Trophoblast cell (in vitro differentiated cells and primary cell): ENCODE measurements at places on chromosomes 2 and 18.

DNA sequence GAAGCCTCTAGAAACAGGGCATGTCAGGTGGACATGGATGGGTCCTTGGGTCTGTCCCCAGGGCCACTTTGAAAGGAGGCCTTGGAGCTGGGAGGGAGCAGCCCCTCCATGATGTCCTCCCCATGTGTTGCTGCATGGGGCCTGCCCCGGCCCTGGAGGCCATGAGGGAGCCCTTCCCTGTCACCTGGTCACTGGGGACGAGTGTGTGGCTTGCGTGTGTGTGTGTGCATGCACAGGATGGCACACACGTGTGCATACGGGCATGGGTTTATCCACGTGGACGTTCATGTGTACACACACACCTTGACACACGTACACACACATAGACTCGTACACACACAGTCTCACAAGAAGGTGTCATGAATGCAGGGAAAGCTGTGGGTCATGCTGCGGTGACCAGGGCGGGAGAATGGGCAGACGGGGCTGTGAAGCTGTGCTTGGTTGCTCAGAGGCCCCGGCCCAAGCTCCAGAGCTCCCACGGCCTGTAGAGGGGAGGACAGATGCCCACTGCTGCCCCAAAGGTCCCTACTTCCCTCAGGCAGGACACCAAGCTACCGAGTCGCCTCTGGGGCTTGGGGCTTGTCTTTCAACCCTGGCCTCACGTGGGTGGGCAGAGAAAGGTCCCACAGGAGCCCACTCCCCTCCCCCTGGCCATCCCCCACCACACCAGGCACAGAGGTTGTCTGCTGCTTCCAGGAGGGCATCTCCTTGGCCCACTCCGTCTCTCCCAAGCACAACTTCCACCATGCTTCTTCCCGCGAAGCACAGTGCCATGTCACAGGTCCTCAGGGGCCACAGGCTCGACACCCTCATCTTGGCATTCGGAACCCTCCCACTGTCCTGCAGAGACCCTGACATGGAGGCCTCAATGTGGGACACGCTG, 42.3 kb upstream of the GPC1 start:
- DNase-seq: no peak
- H3K27me3 ChIP-seq: no peaks in the 10 kb centered on the region
- peaks cover 6% of the 10 kb centered on the region for H3K4me1 ChIP-seq
- no peak overlapping the region for H3K4me3 ChIP-seq
- H3K36me3 ChIP-seq: no peaks in the 10 kb centered on the region
- no peak overlapping the region for H3K27ac ChIP-seq

GRCh38 chr2:51734115-51734514, 702.2 kb upstream of the NRXN1 start:
- H3K36me3 ChIP-seq: no peaks in the 10 kb centered on the region
- no peaks in the 10 kb centered on the region for H3K4me1 ChIP-seq
- no peak for DNase-seq
- no peaks in the 10 kb centered on the region for H3K27me3 ChIP-seq
- H3K4me3 ChIP-seq: no peak overlapping the region

DNA sequence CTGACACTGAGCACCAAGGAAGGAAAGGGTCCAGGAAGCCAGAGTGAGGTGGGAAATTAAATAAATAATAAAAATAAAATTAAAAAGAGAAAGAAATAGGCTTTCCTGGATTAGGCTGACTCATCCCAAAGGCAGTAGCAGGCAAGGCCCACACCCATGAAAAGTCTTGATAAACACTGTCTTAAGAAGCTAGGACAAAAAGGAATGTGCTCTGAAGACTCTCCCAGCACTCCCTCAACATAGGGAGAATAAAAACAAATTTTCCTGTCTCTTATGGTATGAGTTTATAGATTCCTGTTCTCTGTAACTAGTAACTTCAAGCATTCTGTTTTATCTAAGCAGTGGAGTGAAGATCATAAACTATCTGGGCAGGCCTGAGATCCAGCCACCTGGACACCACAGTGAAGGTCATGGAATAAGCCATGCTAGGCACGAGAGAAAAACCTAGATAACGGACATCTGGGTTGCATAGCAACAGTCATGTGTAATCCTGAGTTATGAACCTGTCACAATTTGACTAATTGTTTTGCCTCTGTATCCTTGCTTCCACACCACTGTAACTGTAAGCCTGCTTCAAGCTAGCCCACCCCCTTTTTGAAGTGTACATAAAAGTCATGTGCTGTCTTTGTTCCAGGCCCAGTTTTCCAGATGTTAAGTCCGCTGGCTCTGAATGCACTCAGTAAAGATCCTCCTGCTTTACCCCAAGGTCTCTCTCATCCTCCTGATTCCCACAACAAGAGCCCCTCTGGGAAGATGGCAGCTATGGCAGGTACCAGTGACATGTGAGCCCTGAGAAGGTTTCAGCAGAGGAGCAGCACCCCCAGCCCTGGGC, 107.8 kb downstream of the NDUFA10 start:
- no peak for DNase-seq
- H3K4me3 ChIP-seq: no peak overlapping the region
- H3K27me3 ChIP-seq: no peaks in the 10 kb centered on the region
- H3K27ac ChIP-seq: no peak overlapping the region

DNA sequence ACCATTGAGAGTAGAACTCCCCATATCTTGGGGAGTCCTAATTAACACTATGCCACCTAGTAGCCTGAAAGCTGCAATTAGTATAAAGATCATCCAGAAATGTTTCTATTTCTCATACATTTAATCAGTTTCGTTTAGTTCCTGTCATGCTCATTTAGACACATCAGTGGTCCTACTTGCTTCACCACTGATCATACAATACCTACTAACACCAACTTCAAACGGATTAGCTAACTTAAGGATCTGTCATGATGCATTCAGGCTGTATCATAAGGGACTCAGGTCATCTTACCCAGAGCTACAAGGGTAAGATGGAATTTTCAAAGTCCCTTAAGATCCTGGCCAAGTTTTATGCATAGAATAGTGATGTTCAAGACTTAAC, 6.8 kb downstream of the SRSF7 start:
- no peaks in the 10 kb centered on the region for H3K4me1 ChIP-seq
- H3K27me3 ChIP-seq: no peaks in the 10 kb centered on the region
- peak; percentile 43 for DNase-seq
- peaks cover 39% of the 10 kb centered on the region for H3K36me3 ChIP-seq
- H3K4me3 ChIP-seq: no peak overlapping the region
- no peak overlapping the region for H3K27ac ChIP-seq

GRCh38 chr2:236164201-236164924, 3.8 kb downstream of the GBX2 start:
- H3K4me3 ChIP-seq: peak overlapping the region; percentile 59
- H3K4me1 ChIP-seq: peaks cover 24% of the 10 kb centered on the region
- no peak for DNase-seq
- no peak overlapping the region for H3K27ac ChIP-seq

DNA sequence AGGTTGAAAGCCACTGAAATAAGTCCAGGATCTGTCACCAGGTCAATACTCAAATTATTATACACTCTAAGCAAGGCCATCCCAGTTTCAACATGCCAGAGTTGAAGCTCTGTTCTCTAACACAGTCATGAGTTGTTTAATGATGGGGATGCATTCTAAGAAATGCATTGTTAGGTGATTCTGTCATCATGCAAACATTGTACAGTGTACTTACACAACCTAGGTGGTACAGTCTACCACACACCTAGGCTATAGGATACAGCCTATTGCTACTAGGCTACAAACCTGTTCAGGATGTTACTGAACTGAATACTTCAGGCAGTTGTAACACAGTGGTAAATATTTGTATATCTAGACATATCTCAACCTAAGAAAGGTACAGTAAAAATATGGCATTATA, 162.2 kb downstream of the BAZ2B start:
- no peaks in the 10 kb centered on the region for H3K4me1 ChIP-seq
- H3K4me3 ChIP-seq: no peak overlapping the region
- DNase-seq: peak; percentile 86
- no peaks in the 10 kb centered on the region for H3K27me3 ChIP-seq

- no peak overlapping the region for H3K27ac ChIP-seq
- peak; percentile 61 for DNase-seq
- H3K27me3 ChIP-seq: no peaks in the 10 kb centered on the region
- no peaks in the 10 kb centered on the region for H3K36me3 ChIP-seq
Observed at GRCh38 chr2:45923701-45924100, 272.2 kb downstream of the PRKCE start.

- no peak overlapping the region for H3K4me3 ChIP-seq
- H3K27ac ChIP-seq: no peak overlapping the region
- H3K4me1 ChIP-seq: peaks cover 9% of the 10 kb centered on the region
- no peaks in the 10 kb centered on the region for H3K27me3 ChIP-seq
- no peaks in the 10 kb centered on the region for H3K36me3 ChIP-seq
Observed at GRCh38 chr18:63773551-63773950, 1.7 kb upstream of the SERPINB7 start.

GRCh38 chr2:105536175-105536574, 137.3 kb upstream of the FHL2 start:
- no peak for DNase-seq
- no peak overlapping the region for H3K4me3 ChIP-seq
- H3K36me3 ChIP-seq: no peaks in the 10 kb centered on the region

DNA sequence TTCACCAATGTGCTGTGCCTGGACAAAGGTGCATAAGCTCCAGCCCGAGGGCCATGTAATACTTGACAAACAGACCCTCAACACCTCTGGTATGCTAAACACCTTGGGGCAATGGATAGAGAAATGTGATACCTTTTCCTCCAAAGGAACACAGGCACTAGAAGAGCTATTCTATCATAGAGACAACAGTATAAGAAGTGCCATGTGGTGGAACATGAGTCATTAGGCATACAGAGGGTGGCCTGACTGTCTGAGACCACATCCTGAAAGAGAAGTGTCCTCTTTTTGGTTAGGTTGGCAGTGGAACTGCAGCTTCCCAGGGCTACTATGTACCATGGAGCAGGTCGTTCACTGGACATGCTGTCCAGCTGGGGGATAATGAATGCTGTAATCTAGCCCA, 153.9 kb downstream of the INSIG2 start:
- peaks cover 7% of the 10 kb centered on the region for H3K4me1 ChIP-seq
- no peak overlapping the region for H3K27ac ChIP-seq
- no peak for DNase-seq

DNA sequence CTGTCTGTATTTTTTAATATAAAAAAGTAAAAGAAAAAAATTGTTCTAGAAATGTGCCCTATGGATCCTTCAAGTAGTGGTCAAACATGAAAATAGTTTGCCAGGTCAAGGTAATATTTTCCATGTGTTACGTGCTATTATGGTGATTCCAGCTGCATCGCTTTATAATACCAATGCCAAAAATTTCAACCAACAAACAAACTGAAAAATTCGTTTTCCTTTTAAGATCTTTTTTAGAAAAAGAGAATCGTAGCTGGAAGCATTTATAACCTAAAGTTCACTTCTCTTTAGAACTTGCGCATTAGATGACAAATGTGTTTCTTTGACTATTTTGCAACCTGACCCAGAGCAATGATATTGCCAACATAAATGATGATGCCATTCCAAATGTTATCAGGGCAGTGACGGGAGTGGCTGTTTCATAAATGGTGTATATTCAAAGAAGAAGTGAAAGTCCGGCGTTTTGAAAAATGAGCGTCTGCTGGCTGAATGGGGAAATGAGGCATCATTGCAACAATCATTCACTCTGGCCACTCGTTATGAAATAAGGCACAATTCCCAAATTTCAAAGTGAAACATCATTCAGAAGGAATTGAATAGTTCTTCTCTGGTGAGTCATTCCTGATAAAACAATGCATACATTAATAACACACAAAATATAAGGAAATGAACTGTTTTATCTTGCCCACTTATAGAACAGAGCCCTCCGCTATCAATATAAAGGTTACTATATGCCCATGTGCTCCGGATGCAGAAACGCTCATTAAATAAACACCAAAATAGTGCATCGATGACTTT, 297.4 kb downstream of the TGIF1 start:
- no peak overlapping the region for H3K27ac ChIP-seq
- no peaks in the 10 kb centered on the region for H3K36me3 ChIP-seq
- no peaks in the 10 kb centered on the region for H3K27me3 ChIP-seq
- peak; percentile 28 for DNase-seq
- no peaks in the 10 kb centered on the region for H3K4me1 ChIP-seq
- no peak overlapping the region for H3K4me3 ChIP-seq

DNA sequence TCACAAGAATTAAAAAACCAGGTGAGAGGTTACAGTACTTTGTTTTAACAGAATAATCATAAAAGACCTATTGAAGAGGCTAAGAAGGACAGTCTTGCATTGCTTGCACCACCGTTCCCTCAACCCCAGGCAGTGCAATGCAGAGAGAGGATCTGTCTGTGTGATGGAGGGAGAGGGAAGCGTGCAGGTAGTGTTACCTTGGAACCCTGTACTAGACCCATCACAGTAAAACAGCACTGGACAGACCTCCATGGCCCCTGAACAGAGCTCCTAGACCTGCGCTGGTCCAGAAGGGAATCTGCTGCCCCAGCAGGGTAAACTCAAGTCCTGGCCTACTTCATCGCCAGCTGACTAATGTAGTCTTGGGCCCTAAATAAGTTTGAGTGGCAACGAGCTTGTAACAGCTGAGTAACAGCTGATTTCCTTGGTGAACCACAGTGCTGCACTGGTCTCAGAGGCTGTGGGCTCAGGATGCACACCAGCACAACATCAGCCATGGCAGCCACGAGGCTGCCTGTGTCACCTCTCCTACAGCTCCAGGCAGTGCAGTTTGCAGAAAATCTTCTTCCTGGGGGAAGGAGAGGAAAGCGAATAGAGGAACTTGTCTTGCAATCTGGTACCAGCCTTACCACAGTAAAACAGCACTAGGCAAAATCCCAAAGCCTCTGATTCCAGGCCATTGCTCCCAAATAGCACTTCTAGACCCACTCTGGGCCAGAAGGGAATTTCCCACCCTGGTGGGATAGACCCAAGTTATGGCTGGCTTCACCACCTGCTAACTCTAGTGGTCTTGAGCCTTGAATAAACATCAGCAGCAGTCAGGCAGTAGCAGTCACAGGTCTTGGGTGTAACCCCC, 417.2 kb downstream of the CDH7 start:
- no peaks in the 10 kb centered on the region for H3K27me3 ChIP-seq
- no peak for DNase-seq
- no peaks in the 10 kb centered on the region for H3K4me1 ChIP-seq
- H3K4me3 ChIP-seq: no peak overlapping the region

- no peaks in the 10 kb centered on the region for H3K27me3 ChIP-seq
- peaks cover 2% of the 10 kb centered on the region for H3K4me1 ChIP-seq
- H3K27ac ChIP-seq: no peak overlapping the region
- no peaks in the 10 kb centered on the region for H3K36me3 ChIP-seq
Observed at GRCh38 chr18:3720818-3721545, 271.0 kb downstream of the TGIF1 start.

GRCh38 chr2:73295751-73296400, 2.5 kb upstream of the EGR4 start:
- no peaks in the 10 kb centered on the region for H3K36me3 ChIP-seq
- no peak overlapping the region for H3K27ac ChIP-seq
- DNase-seq: no peak
- no peak overlapping the region for H3K4me3 ChIP-seq

DNA sequence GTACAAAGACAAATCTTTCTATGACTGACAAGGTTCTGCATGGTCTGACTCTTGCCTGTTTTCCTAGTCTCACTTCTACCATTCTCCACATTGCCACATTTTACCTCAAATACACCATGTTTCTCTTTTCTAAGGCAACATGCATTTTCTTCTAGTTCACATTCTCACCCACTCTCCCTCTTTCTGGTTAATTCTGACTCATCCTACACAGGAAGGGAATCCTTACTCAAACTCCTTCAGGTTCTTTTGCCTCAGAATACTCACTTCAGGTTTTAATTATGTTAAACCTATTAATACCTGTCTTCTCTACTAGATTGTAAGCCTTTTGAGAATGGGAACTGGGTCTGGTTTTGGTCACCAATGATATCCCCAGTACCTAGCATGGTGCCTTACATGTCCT, 47.2 kb downstream of the MAP2 start:
- H3K4me3 ChIP-seq: no peak overlapping the region
- H3K27me3 ChIP-seq: no peaks in the 10 kb centered on the region
- H3K4me1 ChIP-seq: no peaks in the 10 kb centered on the region
- H3K27ac ChIP-seq: no peak overlapping the region
- no peak for DNase-seq
